ENCODE measurements at places on chromosomes 5 and 9.
A peak's percentile ranks its signal among the peaks of the same experiment; 100 is the strongest.

- DNase-seq = no peak
Measured at GRCh38 chr5:152314196-152314829, 90.8 kb downstream of the NMUR2 start.

GRCh38 chr5:96483878-96484277 lies 50.8 kb upstream of the PCSK1 start:
- DNase-seq = no peak

DNA sequence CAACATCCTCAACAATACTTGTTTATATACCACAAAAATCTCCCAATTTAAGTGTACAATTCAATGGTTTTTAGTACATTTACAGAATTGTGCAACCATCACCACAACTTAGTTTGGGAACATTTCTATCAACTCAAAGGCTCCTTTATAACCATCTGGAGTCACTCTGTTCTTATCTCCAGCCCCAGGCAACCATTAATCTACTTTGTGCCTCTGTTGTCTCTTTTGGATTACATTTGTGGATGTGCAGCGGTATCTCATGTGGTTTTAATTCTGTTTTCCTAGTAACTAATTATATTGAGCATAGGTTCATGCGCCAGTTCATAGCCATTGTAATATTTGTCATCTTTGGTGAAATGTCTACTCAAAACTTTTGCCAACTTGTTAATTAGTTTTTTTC lies 14.4 kb downstream of the ADAMTS19 start:
- no peak for DNase-seq

- no peak for DNase-seq
Measured at GRCh38 chr5:34673463-34674125, 17.5 kb downstream of the RAI14 start.

- no peak for DNase-seq
Measured at GRCh38 chr5:76851728-76852369, 2.0 kb downstream of the S100Z start.

DNA sequence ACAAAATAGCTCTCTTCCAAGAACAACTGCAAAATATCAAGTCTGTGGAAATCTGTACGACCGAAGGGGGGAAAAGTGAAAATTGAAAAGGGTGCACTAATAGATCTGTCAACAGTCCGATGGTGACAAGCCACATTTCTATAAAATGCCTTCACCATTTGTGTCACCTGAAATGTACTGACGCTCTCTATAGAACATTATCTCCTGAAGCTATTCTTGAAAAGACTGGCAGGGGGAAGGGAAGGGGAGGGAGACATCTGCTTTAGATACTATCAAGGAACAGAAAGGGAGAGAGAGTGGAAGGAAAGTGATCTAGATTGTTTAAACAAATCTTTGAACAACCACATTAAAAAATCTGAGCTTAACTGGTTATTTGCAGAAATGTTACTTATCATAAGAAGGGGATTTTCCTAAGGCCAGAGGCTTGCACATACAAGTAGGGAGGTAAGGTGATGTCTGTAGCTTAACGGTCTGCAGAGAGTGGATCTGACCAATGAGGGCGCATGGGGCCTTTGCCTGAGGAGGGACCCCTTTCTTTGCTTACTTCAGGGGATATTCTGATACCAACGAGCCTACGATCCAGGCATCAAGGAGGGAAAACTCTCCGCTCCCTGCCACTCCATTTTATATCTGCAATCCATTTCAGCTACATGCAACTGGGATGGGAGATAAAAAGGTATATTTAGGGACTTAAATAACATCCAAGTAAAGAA lies 92.1 kb downstream of the CRB2 start:
- DNase-seq = no peak

- DNase-seq = no peak
Measured at GRCh38 chr9:38708759-38709158, 11.2 kb downstream of the FAM240B start.

- no peak for DNase-seq
Measured at GRCh38 chr9:129677456-129677855, 12.0 kb downstream of the PRRX2 start.

GRCh38 chr5:54643685-54644106 lies 126.1 kb downstream of the SNX18 start:
- no peak for DNase-seq

DNA sequence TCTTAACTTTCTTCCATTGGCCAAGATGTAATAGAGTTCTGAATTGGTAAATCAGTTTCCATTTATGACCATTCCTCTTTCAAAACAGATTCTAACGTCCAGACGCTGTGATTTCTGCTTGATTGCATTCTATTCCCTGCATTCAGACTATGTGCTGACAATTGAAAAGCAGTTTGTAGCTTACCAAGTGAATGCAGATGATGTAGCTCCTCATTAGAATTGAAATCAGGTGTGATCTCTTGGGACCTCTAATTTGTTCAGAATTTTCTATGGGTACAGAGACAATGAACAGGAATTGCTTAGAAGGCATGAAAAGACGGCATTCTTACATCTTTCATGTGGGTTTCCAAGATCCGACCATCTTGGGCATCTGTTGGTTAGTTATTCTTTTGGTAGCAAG lies 191.9 kb downstream of the NTRK2 start:
- no peak for DNase-seq

- no peak for DNase-seq
Measured at GRCh38 chr5:170426149-170426767, 37.1 kb upstream of the KCNMB1 start.

DNA sequence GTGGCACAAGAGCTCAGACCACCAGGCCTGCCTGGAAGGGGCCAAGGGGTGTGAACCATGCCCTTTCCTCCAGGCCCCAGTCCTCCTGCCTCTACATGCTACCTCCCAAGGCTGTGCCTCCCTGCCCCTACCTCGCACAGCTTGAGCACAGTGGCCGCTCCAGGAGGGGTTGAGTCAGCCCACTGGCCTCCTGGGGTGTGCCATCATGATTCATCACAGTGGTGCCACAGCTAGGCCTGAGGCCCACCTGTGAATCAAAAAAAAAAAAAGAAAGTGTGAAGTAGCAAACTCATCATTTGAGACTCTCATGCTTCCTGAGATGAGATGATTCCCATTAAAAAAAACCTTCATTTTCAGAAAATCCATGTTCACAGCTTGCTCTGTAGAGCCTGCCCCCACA lies 240.5 kb downstream of the HSPA4 start:
- no peak for DNase-seq

- no peak for DNase-seq
Measured at GRCh38 chr9:137266585-137267453, 10.7 kb upstream of the TOR4A start.

DNA sequence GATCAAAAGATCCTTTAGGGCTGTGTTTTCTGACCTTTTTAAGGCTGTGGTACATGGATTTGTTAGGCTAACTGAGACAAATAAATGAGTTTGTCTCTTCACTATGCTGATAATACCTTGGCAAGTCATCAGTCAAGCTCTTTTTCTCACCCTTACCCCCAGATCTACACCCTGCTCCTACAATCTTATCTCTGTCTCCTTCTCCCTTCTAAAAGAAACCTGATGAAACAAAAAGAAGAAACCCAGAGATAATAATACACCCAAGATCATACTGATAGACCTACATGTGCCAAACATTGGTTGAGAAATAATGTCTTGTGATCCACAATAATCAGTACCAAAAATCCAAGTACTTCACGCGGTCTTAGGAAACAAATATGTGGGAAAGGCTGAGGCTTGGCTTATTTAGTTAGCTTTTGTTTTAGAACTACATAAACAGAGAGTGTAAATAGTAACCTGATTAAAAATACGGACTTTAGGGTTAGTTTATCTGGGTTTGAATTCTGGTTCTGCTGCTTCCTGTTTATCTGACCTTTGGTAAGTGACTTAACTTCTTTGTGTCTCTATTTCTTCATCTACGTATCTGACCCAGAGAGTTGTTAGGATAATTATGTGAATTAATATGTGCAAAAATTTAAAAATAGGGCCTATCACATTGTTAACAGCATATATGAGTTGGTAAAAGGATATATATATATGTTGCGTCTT lies 24.8 kb upstream of the PDCD1LG2 start:
- no peak for DNase-seq

GRCh38 chr5:137954131-137954879 lies 65.0 kb downstream of the PKD2L2 start:
- DNase-seq = no peak

- peak; percentile 87 for DNase-seq
Measured at GRCh38 chr9:113376634-113377567, at the start of gene HDHD3. TSS of gene HDHD3 (minus strand) at chr9:113376986. CDS start at chr9:113374354, 2,632 bp downstream.

DNA sequence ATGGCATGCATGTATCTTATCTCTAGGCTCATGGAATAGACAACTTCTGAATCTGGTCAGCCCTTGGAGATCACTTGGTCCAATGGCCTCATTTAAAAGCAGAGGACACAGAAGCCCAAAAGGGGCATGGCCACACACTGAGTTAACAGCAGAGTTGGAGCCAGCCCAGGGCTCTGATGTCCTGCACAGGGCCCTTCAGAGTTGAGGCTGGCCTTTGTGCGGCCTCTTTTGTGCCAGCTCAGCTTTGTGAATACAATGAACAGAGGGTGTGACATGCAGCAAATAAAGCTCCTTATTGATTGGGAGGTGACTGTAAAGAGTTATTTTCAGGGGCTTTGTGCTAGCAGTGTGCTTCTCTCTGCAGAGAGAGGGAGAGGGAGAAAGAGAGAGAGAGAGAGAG lies 150.1 kb upstream of the STK32A start:
- DNase-seq = no peak

GRCh38 chr9:114000671-114001409 lies 77.3 kb downstream of the AMBP start:
- no peak for DNase-seq

DNA sequence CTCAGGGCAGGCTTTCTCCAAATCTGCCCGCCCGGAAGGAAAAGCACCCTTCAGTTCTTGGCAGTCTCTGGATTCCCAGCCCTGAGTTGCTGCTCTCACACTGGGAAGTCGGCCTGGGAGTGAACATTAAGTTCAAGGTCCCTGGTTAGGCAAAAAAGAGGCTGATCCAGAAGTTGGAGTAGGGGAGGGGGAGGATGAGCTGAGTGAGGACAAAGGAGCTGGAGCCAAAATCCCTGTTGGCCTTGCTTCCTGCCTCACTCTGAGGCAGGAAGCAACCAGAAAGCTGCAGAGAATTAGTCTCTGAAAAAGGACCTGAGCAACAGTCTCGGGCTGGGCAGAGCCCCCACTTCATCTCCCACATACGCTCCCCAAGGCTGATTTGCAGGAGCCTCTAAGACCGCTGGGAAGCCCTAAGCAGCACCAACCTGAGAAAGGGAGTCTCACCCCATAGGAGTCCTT lies 15.0 kb upstream of the RPS14 start:
- no peak for DNase-seq

GRCh38 chr9:134065612-134066419 lies 2.0 kb downstream of the BRD3 start:
- peak; percentile 78 for DNase-seq

- DNase-seq = no peak
Measured at GRCh38 chr5:135951257-135951656, 3.5 kb downstream of the LECT2 start.

DNA sequence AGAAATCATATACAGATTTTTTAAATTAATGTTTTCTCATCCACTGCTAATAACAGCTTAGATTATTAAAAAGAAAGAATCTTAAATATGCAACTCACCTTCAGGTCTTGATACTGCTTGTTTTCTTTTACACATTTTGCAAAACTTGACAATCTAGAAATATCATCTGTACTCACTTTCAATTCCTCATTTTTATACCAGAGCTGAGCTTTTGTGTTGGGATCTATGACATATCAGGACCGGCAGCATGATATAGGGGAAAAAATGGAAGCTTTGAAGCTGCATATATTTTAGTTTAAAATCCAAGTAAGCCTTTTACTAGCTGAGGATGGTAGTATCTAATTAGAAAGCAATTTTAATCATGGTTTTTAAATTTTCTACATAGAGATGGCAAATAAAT lies 75.7 kb upstream of the SMARCA2 start:
- no peak for DNase-seq

GRCh38 chr5:24720743-24721142 lies 76.0 kb upstream of the CDH10 start:
- no peak for DNase-seq

DNA sequence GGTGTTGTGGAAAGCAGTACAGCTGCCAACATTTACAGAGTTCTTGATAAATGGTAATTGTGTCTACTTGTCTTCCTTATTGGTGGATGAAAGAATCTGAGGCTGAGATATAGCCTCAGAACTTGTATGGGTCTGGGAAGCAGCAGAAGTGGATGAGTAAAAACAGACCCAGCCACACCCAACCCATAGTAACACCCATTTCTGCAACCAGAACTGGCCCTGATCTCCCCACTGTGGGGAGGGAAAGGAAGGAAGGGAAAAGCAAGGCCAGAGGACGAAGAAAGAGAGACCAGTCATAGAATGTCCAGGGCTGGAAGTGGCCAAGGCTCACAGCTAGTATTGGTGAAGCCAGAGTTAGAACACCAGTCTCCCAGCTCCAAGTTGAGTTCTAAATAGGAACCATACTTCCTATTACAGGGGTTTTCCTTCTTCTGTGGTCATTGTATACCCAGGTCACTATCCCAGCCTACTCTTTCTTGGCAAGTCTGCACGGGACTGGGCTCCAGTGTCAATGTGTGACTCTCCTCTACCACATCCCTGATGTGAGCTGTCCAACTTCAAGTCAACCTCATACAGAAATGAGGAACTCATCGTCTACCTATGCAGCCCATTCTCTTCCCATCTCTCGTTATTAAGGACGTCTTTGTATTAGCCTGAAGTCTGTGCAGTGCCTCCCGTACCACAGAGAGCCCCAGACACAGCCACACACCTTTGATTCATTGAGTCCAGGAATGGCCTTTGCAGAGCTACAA lies 35.9 kb downstream of the ITK start:
- no peak for DNase-seq

- DNase-seq = no peak
Measured at GRCh38 chr5:81235287-81236072, 2.4 kb downstream of the CKMT2 start.

DNA sequence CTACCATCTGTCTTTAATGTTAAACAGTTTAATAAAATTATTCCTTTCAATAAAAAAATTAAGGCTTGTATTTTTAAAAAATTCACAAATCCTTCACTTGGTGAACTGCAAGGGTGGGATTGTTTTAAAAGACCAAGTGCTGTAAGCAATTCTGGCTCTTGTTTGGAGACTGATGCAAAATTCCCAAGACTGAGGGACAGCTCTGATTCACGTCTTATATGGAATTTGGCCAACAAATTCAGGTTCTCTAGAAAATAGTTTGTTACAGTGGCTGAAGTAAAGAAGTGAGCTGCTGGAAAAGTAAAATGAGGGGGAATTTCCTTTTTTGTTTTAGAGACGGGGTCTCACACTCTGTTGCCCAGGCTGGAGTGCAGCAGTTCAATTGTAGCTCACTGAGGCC lies 58.3 kb downstream of the PRELID2 start:
- DNase-seq = no peak

DNA sequence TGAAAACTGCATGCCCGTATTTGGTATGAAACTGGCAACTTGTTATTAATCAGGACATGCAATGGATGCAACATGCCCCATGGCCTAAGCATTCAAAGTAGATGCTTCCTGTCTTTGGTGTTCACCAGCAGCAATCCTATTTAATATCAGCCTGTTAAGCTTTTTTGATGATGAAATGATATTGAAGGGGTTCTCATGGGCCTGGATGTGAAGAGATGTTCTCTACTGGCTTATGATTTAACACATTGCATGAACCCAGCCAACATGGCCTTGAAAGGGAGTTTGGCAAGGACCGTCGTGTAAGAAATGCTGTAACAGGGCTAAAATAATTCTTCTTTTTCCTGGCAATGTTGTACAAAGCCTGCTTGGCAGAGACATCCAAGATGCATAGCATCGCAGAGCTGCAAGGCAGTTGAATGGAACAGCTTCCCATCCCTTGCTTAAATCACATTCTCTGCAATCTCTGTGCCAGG lies 111.2 kb downstream of the SMARCA2 start:
- no peak for DNase-seq

- no peak for DNase-seq
Measured at GRCh38 chr9:26412446-26412845, 480.2 kb downstream of the CAAP1 start.

- no peak for DNase-seq
Measured at GRCh38 chr5:131763968-131764367, 32.8 kb downstream of the FNIP1 start.

All from activated T-cell treated with anti-CD3 and anti-CD28 coated beads, Interleukin-2, amount 50 U/mL, for 72 hours (primary cell).